Right hindlimb (tissue), 1 donor: ENCODE measurements at places on chromosomes 5 and 9.

DNA sequence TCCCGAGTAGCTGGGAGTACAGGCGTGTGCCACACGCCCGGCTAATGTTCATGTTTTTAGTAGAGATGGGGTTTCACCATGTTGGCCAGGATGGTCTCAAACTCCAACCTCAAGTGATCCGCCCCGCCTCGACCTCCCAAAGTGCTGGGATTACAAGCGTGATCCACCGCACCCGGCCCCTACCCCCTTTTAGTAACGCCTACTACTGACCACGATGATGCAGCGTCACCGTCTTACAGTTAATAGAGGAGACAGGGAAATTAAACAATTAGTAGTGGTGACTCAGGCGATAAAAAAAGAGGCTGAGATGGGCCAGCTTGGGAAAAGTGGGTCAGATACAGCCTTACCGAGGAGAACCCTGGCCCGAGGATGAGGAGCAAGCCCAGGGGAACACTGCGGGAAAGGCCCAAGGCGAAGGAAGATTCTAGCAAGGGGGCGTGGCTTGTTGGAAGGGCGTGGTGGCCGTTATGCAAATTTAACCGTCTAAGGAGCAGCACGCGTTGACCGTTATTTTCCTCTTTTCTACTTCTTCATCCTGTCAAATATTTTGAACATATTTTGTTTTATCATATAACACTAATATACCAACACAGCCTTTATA lies 1.6 kb upstream of the SETX start:
- DNase-seq = no peak

GRCh38 chr5:135851915-135852845 lies 17.7 kb downstream of the SLC25A48 start:
- no peak for DNase-seq

DNA sequence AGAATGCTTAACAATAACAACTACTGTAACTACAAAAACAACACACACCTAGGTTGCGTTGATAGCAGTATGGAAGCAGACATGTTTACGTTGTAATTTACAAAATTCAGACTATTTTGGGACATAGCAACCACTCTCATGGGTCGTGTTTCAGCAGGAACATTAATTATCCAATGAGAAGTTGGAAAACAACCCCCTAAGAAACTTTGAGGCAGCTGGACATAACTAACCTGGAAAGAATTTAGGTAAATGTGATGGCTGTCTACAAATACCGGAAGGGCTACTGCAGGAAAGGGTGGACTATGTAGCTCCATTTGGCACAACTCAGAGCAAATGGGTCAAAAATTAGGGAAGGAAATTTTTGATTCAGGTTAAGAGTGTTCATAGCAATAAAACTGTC lies 409.3 kb downstream of the ADGRV1 start:
- no peak for DNase-seq

DNA sequence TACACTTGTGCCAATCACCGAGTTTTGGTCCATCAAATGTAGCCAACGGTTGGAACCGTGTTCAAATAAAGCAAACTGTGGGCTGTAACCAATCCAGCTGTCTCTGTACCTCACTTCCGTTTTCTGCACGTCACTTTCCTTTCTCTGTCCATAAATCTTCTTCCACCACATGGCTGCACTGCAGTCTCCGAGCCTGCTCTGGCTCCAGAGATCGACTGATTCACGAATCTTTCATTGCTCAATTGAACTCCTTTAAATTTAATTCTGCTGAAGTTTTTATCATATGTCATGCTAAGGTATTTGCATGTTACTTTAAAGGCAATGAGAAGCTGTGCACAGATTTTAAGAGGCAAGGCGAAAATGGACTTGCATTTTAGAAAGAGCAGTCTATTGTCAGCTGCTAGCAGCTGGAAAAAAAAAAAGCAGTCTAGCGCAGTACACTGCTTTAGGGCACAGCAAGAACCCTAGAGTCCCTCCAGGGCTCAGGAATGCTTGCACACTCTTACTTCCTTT lies 13.2 kb downstream of the TTC39B start:
- no peak for DNase-seq

GRCh38 chr5:59749782-59750520 lies 143.6 kb downstream of the PDE4D start:
- DNase-seq = no peak

DNA sequence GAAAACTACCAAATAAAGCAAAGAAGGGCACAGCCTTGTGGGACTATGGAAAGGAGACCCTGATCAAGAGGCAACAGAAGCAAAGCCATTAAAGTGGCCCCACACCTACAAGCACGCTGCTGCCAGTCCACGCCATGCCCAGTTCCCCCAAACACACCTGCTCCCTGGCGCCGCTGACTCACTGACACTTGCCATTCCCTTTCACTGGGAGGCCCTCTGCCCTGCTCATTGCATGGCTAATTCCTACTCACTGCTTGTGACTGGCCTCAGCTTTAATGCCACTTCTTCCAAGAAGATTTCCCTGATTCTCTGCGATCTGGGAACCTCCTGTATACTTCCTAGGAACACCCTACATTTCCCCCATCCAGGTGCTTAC lies 71.2 kb upstream of the TAF1L start:
- DNase-seq = no peak

DNA sequence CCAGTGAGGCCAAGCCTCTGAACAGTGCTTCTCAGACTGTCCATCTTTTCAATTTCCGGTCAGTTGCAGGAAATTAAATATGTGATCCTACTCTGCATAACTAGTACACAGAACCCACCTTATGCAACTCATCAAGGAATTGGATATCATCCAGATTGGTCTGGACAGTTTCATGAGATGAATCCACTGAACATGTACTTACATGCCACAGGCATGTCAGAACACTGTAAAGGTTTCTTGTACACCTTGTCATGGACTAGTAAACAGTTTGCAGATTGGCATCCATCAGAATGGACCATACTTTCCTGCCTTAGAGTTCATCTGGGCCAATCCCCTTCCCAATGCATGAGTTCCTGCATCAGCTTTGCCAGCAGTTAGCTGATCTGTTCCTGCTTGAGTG lies 30.4 kb downstream of the GARNL3 start:
- DNase-seq = no peak

DNA sequence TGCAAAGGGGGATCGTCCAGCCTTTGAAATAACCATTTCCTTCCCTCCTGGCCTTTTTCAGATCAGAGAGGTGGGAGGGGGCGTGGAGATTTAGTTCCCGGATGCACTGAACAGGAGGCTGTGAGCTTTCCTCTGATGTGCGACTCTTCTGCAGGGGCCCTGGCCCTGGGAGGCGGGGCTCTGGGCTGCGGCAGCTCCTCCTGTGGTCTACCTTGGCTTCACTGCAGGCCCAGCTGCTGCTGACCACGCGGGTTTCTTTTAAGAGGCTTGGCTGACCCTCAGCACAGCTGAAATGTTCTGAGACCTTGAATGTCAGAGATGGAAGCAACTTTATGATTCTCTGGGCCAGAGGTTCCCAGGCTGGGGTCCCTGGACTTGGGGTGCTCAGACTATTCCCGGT lies 27.0 kb upstream of the COL15A1 start:
- DNase-seq = peak; percentile 91

DNA sequence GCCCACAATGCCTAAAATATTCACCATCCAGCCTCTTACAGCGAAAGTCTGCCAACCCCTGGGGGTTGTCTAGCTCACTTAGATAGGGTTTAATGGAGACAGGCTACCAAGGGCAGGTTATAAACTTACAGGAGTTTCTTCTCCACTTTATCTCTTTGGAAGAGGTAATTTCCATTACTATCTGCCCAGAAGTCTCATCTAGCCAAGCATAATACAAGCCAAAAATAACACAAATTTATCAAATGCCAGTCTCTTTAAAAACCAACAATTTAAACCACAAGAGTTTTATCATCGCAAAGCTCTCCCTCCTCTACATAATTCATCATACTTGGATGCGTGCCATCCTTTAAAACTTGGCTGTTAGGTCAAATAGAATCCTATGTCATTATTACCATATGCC lies 6.2 kb downstream of the RBM22 start:
- no peak for DNase-seq

- DNase-seq = no peak
These were observed 46.2 kb downstream of the SLC28A3 start for GRCh38 chr9:84294241-84294950.

- no peak for DNase-seq
These were observed 348.7 kb downstream of the MAN2A1 start for GRCh38 chr5:110038297-110038997.

GRCh38 chr9:3288686-3289085 lies 237.1 kb downstream of the RFX3 start:
- no peak for DNase-seq

GRCh38 chr9:88819476-88819875 lies 171.8 kb upstream of the S1PR3 start:
- no peak for DNase-seq

GRCh38 chr9:36923025-36923625 lies 110.9 kb downstream of the PAX5 start:
- no peak for DNase-seq

- DNase-seq = no peak
These were observed 88.1 kb upstream of the ADAMTSL1 start for GRCh38 chr9:18385696-18386490.

DNA sequence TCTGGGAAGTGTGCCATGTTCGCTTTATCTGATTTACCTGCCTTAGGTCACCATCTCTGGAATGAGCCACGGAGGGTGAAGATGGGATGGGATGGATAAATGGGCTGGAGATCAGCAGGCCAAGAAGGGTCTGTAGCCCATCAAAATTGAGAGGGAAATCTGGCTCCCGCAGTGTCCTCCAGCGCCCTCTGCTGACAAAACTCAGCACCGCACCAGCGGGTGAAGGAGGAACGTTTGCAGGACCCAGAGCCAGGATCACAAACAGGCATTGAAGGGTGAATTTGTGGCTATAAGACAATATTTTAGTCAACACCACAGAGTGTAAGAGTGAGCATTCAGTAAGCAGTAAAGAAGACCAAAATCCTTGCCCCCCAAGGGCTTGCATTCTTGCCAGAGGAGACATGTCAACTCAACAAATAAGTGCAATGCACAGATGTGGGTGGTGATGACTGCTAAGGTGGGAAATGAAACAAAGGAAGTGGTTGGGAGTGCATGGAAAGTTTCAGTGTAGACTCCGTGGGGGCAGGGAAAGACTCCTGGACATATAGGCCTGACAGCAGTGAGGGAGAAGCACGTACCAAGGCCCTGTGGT lies 124.4 kb downstream of the TENT4A start:
- no peak for DNase-seq

GRCh38 chr9:71036501-71036900 lies 84.9 kb downstream of the TRPM3 start:
- DNase-seq = no peak

- DNase-seq = no peak
These were observed 35.8 kb downstream of the PPARGC1B start for GRCh38 chr5:149765932-149766331.

GRCh38 chr5:26719803-26720202 lies 318.6 kb downstream of the CDH9 start:
- DNase-seq = no peak

DNA sequence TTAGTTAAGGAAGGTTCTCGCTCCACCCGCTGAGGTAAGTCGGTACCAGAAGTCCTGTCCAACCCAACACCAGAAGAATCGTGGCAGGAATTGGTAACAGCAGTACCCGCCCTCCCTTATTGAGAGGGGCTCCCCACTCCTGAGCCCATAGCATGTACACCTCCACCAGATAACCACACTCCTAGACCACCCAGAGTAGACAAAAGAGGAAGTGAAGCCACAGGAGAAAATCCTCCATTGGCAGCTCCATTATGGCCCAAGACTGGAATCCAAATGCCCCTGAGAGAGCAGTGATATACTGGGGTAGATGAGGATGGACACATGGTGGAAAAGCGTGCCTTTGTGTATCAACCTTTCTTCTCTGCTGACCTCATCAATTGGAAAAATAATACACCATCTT lies 106.1 kb upstream of the EPB41L4A start:
- no peak for DNase-seq

DNA sequence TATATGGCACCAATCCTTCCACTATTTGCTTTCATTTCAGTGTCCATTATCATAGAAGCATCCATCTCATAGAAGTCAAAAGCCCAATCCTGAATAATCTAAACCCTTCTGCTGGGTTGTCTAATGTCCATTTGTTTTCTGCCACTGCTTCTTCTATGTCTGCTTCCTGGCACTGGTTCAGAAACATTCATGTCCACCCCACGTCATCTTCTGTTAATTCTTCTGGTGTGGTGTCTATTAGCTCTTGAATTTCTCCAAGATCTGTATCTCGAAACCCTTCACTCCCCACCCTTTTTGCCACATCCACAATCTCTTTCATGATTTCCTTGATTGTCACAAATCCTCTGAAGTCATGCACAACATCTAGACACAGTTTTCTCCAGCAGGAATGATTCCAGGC lies 23.2 kb upstream of the GOLGA1 start:
- no peak for DNase-seq

DNA sequence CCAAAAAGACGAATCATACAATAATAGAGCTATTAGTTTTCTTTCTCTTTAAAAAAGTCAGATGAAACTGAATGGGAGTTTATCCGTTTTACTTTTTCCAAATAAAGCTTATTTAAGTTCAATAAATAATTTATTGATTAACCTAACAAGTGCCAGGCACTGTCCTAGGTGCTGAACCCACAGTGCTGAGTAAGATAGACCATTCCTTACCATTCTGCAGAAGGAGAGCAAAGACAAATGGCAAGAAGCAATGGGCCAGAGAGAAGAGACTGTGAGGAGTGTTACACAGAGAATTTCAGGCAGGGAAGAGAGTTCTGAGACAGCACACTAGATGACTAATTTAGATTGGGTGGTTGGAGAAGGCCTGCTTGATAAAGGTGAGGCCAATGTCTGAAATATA lies 127.2 kb downstream of the AUH start:
- DNase-seq = no peak

DNA sequence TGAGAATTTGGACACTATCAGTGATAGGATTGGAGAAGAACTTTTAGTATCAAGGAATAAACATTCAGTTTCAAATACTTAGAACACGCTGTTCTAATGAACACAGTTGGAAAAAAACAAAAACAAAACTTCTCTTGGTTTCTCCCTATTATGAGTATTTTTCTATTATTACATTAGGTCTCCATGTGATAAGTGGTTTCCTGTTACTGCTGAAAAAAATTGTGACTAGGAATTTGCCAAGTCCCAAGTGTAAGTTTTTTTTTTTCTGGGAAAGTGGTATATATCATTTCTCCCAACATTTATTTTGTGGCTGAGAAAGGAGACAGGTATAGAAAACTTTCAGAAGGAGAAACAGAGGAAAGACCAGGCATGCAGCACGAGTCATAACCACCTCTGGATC lies 41.1 kb downstream of the PCSK1 start:
- DNase-seq = no peak

DNA sequence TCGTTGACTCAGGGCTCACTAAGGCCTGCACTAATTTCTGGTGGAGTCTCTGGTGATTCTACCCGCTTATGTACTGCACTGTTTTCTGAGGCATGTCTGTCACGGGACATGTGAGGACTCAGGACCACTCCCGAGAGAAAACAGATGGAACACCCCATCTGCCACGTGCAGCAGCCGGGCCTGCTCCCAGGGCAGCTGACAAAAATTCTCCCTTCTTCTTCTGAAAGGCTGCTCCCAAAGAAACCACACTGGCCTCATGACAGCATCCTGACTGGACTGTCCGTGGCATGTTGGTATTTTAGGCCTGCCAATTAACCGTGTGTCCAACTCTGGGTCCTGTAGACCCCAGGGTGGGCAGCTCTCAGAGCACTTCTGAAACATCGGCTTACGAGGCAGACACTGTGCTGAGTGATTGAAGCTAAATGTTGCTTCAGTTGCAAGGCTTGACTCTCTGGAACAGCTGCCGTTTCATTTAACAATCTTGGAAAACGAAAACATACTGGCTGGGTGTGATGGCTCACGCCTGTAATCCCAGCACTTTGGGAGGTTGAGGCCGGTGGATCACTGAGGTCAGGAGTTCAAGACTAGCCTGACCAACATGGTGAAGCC lies 39.0 kb downstream of the FAM240B start:
- DNase-seq = peak; percentile 61
